Right lung (tissue), 10 donors: ENCODE measurements at places on chromosomes 11 and 22. TPM values are rescaled to one million over a fixed set of nuclear protein-coding genes. Genes with fewer than 3 reads are reported as not detected.
A peak's percentile ranks its signal among the peaks of the same experiment; 100 is the strongest.

DNA sequence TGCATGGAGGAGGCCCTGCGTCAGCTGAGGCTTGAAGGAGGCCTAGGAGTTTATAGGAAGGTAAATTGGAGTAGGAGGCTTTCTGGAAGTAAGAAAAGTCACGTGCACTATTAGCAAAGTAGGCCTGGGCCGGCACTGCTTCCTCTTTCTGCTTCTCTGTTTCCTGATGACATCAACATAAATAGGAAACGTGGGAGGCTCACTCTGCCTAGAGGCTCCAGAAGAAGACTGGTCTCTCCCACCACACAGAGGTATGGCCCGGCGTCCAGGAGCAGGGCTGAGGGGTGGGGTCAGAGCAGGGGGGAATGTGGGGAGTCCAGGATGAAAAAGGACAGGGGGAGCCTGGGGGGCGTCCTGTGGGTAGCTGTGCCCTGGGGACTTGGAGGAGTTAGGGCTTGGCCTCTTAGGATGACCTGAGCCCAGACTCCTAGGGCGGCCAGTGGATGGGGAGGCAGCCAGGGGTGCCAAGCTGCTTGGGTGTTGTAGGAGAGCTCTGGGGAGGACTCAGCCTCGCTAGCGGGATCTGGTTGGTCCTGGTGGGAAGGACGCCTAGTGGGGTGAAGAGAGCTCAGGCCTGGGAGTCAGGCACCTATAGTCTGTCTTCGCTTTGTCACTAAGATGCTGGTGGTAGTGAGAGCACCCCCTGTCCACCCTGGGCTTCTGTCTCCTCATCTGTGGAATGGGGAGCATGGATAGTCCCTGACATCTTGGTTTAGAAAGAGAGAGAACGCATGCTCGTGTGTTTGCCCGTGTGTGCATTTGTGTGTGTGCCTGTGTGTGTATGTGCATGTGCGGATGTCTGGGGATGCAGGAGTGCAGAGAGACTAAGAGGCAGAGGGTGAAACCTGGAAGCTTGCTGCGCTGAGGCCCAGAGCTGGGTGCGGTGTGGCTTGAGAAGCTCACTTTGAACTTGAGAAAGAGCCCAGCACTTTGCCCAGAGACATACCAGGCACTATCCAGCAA, at the start of gene CSF2RB:
CSF2RB (plus strand) TSS at position 202 of the 963 bp plus-strand sequence. CDS start 8,580 bp downstream, outside the sequence.
- no peak for DNase-seq

DNA sequence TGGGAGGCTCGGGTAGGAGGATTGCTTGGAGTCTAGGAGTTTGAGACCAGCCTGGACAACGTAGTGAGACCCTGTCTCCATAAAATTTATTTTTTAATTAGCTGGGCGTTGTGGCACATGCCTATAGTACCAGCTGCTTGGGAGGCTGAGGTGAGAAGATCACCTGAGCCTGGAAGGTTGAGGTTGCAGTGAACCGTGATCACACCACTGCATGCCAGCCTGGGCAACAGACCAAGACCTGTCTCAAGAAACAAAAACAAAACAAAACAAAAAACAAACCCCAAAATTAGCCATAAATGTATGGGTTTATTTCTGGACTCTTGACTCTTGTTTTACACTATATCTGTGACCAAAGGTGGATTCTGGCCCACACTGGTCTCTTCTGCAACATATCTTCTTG, 41.6 kb downstream of the EIF3F start:
- DNase-seq, result no peak

KCNC1 gene
- polyA plus RNA-seq, result 0.72 TPM

DNA sequence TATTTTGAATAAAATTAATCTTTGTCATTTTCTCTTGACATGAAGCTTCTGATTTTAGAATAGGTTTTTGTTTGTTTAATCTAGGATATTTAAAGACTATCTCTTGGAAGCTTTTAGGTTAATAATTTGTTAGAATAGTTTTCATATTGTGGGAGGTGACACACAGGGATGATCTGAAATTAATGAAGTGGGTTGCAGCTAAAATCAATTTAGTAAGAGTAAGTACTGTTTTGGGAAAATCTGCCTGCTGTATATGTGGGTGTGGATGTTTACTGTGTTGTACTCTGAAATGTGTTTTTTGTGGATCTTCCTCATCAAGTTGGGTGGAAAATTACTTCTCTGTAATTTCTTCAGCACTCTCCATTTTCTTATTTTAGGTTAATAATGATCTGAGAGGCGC, 67.3 kb downstream of the BID start:
- no peak for DNase-seq

DNA sequence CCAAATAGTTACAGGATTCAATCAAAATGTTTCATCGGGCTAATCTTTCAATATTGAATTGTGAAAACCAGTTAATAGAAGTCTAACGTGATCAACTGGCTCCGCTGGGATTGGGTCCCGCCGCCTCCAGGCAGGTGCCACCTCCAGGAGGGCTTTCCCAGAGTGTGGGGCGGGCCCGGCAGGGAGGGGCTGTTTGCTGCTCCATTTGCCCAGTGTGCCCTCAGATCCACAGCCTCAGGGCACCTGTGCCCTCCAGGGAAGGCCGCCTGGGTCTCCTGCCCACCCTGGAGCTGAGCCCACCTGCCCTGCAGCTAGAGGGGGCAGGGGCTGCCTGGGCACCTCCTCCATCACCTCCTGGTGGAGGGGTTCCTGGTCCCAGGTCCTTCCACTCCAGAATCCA, 17.9 kb downstream of the BRSK2 start:
- DNase-seq, result no peak

GRCh38 chr22:31618471-31619176, 43.4 kb downstream of the PISD start:
- DNase-seq, result no peak

PTGDR2 gene
- 0.51 TPM for polyA plus RNA-seq

DNA sequence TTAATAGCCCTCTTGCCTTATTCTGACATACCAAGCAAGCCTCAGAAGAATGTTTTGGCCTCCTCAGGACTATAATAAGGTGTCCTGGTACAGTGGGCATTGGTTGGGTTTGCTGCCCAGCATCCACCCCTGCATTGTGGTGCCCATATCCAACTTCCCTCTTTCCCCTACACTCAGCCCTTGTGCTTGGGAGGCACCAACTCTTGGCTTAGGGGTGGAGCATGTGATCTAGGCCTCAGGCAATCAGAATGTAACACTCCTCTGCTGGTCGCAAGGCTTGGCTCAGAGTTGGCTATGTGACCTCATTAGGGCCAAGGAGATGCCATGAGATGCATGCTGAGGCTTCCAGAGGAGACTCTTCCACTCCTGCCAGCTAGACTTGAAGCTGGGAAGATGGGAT, 123.0 kb downstream of the CSNK2A3 start:
- no peak for DNase-seq

GRCh38 chr22:46660604-46661201, 40.5 kb downstream of the GRAMD4 start:
- no peak for DNase-seq

- DNase-seq, result no peak
These were observed 12.7 kb upstream of the TMEM218 start for GRCh38 chr11:125123947-125124617.

- DNase-seq, result no peak
These were observed 3.4 kb downstream of the OLFML1 start for GRCh38 chr11:7488681-7489080.

DNA sequence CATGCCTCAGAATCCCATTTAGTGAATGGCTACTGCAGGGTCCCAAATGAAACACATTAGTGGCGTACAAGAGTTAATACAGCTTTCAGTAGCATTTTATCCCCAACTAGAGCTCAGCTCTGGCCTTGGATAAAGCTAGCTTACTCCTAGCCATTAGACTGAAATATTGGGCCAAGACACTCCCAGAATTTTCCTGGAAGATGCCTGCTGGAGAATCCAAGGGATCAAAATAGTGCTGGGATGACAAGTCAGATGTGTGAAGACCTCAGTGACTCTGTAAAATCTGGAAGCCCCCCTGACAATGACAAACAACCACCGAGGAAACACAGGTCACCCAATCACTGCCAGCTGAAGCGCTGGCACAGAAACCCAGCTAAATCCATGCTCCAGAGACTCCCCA, 303.1 kb upstream of the SORL1-AS1 start:
- no peak for DNase-seq

DNA sequence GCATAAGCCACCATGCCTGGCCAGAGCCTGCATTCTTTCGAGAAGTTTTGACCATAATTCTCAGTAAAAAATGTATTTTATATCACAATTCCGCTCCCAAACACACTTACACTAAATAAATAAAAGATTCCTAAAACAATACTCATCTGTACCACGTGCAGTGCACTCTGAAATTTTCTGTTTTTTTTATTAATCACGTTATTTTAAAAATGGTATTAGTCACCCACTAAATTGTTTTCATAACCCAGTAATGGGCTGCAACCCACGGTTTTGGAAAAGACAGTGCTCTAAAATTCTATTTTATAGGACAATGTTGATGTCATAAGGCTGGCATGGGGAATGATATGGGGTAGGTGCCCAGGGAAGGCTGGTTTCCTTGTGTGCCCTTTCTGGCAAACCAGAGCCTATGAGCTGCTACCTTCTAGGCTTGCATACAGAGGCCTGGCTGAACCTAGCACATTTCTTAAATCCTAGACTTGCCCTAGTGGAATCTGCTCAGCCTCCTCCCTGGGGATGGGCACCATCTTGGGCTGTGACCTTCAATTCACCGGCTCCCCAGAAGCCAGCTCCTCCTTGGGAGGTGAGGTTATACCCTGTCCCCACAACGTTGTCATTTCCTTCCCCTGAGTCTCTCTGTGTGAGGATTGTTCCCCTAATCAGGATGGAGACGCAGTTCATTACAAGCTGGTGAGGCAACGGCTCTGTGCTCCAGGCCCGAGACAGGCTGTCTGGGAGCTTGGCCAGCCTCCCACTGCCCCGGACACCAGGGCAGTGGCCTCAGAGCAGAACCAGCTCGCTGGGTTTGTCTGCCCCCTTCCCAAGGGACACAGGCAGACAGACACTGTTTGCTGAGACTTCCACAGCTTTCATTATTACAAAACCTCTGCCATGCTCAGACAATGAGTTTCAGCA, 116.5 kb upstream of the NAV2 start:
- no peak for DNase-seq

H19 gene
- polyA plus RNA-seq, result 820 TPM

- DNase-seq, result no peak
These were observed 405.7 kb downstream of the AASDHPPT start for GRCh38 chr11:106482917-106483785.

- peak; percentile 77 for DNase-seq
These were observed 19.2 kb downstream of the NECTIN1 start for GRCh38 chr11:119709638-119710346.

- DNase-seq, result no peak
These were observed 841 bp upstream of the TMPRSS13 start for GRCh38 chr11:117929916-117930570.

DNA sequence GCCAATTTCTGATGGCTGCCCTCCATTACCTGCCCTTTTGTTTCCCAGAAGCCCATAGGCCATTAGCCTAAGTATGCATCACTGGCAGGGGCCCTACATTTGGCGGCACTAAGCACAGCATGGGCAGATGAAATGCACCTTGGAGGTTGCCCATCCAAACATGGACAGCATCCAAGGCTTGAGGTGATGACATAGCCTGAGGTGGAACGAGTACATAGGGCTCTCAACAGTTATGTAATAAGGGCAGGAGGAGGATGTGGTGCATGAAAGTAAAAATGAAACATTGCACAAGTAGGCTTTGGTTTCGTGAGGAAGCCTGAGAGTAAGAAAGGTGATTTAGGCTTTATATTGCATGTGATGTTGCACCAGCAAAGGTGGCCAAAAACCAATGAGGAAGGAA, 148.1 kb downstream of the FAM76B start:
- no peak for DNase-seq

RHOD gene
- 19.3 TPM for polyA plus RNA-seq

SPTY2D1 gene
- polyA plus RNA-seq, result 23.3 TPM

CDK2AP2 gene
- 23.4 TPM for polyA plus RNA-seq

DNA sequence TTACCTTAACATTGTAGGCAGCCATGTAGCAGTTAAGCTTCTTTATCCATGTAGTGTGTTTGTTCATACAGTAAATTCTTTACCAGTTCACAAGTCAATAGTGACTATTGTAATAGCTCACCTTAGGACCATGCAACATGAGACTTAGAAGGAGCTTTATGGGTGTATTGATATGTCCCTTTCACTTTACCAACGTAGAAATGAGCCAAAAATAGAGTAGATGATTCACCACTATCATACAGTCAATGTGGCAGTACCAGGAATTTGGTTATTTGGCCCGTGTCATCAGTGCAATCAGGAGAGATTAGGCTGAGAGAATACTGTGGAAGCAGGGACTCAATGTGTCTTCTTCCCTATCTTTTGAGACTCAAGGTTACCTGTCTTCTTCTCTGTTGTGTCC, 4.7 kb downstream of the ZDHHC13 start:
- no peak for DNase-seq

- DNase-seq, result no peak
These were observed 3.6 kb downstream of the HMOX1 start for GRCh38 chr22:35384527-35384926.

GRCh38 chr11:58898106-58898505, 41.2 kb upstream of the GLYATL1 start:
- DNase-seq, result no peak

- DNase-seq, result no peak
These were observed 176.7 kb upstream of the TENM4 start for GRCh38 chr11:79617561-79617960.

C11orf65 gene
- polyA plus RNA-seq, result 2.5 TPM

DNA sequence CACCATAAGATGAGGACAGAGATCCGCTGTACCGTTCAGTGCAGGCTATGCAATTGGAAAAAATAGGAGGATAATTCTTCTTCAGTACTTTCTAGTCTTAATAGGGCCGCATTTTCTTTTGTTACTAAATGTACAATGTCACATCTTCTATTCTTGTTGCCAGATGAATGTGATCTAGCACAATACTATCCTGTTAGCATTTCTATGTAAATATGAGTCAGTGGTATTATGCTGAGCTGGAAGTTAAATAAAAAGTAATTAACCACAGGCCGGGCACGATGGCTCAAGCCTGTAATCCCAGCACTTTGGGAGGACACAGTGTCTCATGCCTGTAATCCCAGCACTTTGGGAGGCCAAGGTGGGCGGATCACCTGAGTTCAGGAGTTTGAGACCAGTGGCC, 24.4 kb upstream of the BIRC3 start:
- DNase-seq, result no peak

DNA sequence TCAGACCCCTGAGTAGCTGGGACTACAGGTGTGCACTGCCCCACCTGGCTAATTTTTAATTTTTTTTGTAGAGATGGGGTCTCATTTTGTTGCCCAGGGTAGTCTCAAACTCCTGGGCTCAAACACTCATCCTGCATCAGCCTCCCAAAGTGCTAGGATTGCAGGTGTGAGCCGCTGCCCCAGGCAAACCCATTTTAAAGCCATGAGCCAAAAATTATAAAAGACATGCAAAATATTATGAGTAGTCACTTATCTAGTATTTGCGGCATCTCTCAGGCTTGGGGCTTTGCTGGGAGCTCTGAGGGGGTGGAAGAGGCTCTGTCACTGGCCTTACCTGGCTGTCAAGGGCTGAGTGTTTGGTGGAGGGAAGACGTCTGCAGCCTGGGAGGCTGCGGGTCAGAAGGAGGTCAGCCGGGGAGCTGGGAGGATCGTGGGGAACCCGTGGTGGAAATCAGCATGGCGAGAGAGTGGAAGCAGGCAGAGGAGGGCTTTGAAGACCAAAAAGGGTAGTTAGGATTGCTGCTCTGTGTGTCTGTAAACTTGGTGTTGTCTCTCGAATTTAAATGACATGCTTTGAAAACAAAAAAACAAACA, 69.1 kb upstream of the PARVG start:
- DNase-seq, result no peak

GRCh38 chr11:93849751-93850593, 446 bp downstream of the VSTM5 start:
- DNase-seq, result peak; percentile 12
